ENCODE measurements at places on chromosomes 13 and 19.

GRCh38 chr13:41608111-41608838 is 150.9 kb downstream of the RGCC start:
- no peak for DNase-seq

GRCh38 chr13:110767476-110767875 is 54.0 kb downstream of the ING1 start:
- DNase-seq, result no peak

DNA sequence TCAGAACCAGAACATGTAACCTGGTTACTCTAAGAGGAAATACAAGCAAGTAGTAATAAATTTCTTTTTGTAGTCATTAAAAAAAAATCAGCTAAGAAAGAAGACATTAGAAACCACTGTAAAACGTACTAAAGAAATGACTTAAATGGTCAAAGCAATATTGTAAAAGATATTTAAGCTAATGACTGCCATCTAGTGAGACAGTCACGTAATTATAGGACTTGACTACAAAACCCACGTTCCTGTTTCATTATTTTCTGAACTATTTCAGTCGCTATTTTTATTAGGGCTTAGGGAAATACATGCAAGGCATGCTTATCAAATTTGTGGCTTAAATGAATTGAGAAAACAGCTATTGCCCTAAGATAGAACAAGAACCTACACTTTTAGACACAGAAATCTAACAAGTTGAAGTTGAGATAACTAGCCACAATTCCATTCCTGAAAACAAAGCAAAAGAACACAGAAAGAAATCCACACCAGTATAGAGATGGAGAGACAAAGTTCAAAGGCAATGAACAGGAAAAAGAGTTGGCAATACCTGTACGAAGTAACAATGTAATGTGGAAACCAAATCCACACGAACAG is 17.9 kb downstream of the ALG5 start:
- DNase-seq, result no peak

DNA sequence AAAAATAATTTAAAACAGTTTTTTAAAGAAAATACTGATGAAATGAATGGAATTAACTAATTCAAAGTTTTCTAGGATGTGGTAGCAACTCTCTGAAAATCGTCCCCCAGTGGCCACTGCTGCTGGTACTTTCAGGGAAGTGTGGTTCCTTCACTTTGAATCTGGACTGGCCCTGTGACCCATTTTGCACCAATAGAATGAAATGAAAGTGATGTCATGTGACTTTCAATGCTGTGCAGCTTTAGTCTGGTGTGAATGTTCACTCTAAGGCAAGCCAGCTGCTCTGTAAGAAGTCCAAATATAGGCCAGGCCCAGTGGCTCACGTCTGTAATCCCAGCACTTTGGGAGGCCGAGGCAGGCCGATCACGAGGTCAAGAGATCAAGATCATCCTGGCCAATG is 26.4 kb upstream of the HNRNPA1L2 start:
- DNase-seq, result no peak

DNA sequence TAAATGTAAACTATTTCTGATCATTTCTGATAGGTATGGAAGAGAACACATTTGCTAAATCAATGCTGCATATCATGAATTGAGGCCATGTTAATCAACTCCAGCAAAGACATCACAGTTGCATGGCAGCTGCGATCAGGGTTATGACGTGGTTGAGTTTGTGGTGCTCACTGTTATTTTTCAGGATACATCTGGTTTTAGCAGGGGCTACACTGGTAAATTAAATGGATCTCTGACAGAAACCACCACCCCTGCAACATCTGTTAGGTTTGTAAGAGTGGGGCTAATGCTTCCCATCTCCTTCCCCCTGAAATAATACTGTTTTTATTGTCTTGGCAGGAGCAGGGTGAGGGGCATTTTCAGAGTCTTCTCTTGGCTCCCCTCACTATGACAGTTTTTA is 444.4 kb upstream of the ZNF507 start:
- DNase-seq, result no peak

DNA sequence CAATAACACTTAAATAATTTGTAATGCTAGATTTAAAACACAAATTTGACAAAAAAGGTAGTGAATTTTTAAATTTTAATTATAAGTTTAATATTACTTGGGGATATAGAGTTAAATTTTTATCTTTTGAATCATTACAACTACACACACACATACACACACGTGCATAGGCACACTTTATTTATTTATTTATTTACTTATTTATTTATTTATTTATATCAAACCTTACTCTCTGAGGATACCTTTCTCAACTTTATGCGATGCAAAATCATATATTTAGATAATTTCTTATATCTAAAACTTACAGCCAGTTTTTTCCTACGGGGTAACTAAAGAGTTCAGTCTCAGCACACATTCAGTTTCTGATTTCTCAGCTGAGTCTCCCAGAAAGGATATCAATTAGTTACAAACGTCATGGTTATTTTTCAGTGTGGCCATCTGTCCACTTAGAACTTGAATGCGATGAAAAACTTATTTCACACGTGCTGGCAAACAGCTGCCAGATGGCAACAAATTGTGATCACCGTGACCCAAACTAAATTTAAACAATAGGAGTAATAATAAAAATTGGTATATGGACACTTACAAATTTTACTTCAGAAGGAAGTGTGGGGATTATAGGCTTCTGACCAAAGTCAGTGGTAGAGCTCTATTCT is 683.1 kb upstream of the PRR20A start:
- DNase-seq, result no peak

- no peak for DNase-seq
Measured at GRCh38 chr13:109879338-109879737, 93.0 kb upstream of the IRS2 start.

DNA sequence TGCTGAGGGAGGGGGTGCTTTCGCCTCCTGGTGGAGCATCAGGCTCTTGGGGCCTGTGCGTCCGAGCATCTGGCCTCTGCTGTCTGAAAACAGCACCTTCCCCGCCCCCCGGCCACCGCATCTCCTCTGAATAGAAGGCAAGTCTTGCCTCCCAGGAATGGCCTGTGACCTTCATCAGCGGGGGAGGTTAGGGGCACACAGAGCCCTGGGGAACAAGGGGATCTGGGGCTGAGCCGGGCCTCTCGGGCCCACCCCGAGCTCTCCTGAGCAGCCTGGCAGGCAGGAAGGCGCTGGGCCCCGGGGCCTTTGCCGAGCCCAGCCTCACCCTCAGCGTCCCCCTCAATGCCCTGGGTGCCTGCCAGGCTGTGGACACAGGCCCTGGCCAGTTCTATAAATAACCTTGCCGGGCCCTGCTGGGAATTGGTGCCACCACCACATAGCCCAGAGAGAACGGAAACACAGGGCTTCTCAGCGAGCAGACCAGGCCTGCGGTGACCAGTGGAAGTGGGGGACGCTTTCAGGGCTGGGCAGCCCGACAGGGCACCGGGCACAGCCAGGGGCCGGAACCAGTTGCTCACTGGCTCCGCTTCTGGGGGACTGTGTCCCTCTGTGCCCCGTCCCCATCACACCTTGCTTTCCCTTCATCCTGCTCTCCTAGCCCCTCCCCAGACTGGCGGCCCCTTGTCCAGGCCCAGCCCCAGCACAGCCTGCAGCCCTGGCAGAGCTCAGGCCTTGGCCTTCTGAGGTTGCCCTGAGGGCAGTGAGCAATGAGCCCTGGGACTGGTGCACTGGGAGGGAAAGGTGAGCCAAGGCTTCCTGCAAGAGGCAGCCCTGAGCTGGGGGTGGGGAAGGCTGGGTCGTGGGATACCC is 9.5 kb downstream of the STK11 start:
- no peak for DNase-seq

GRCh38 chr19:31154021-31154420 is 195.2 kb downstream of the TSHZ3 start:
- no peak for DNase-seq

DNA sequence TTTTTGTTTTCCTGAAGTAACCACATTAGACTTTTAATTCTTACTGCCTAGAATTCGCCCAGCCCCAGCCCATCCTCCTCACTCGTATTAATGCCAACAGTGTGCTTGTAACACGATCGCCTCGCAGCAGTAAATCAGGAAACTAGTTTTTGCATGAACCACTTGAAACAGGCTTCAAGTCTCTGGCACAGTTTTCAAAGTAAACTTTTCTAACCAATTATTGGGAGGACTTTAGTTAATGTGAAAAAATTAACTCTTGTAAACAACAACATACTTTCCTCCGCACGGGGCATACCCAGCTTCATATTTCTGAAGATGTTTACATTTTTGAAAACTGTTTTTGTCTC is 39.2 kb downstream of the TNFRSF19 start:
- no peak for DNase-seq

DNA sequence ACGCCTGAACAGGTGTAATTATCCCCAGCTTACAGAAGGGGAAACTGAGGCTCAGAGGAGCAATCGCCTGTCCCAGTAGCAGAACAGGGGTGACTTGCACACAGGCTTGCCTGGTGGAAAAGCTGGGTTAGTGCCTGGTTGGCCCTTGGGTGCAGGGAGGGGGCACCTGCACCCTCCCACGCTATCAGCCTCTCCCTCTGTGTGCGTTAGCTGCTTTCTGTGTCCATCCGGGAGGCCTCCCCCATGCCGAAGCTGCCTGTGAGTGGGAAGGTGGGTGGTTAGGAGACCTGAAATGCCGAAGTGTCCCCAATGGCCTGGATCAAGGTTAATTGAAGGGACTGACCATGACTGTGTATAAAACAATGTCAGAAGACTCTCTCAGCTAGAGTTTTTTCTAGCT is 295.0 kb downstream of the ZNF536 start:
- no peak for DNase-seq

DNA sequence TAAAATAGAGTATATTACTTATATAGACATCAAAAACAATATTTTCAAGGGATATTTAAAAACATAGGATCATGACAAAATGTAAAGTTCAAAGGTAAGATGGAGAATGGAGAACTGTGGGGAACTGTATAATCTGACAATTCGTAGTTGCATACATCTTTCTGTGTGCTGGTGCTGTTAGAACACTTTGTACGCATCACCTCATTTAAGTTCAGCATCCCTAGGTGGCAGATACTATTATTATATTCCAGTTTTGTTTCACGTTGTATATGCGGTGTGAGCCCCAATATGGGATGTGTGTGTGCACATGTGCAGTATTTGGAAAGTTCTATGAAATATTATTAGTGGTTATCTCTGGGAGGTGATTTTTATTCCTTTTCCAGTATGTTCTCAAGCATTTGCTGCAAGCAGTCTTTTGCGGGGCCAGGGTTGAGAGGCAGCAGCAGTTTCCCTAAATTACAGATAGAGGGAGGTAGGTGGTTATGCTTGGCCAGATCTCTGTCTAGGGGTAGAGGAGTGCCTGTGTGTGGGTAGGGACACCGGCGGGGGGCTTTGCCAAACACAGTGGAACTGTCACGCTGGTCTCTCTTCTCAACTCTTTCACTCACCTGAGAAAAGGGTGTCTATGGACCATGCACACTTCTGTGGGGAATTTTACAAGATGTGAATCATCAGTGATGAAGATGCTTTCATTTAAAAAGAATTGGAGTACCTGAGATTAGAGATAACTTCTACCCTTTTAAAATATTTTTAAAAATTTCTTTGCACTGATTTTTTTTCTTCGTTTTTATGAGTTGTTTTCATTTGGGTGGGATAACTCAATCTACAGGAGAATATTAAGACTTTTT is 55.6 kb upstream of the ALOX5AP start:
- DNase-seq, result no peak

GRCh38 chr13:62997038-62997599 is 1581.5 kb upstream of the PCDH20 start:
- no peak for DNase-seq

GRCh38 chr19:13228561-13228960 is 78.3 kb downstream of the IER2 start:
- no peak for DNase-seq

DNA sequence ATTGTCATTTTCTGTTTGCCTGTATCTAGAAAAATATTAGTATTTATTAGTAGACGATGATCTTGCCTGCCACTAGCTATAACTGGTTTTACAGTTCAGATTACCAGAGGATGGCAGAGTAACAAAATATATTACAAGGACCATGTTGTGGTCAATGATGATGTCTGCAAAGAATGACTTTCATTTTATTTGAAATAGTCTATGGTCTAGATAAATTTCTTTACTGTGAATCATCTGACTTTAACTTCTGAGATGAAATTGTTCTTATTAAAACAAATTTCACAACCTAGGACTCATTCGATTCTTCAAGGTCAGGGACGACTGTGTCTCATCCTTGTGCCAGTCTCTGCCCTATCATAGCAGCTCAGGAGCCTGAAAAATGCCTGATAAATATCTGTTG is 637.8 kb upstream of the KLF12 start:
- no peak for DNase-seq

GRCh38 chr13:51066091-51066831 is 44.8 kb downstream of the C13orf42 start:
- DNase-seq, result no peak

GRCh38 chr19:45090034-45090433 is 2.9 kb upstream of the PPP1R37 start:
- no peak for DNase-seq

- DNase-seq, result no peak
Measured at GRCh38 chr19:31314849-31315629, 34.2 kb downstream of the TSHZ3 start.

- DNase-seq, result no peak
Measured at GRCh38 chr13:34570698-34571353, 371.2 kb upstream of the NBEA start.

DNA sequence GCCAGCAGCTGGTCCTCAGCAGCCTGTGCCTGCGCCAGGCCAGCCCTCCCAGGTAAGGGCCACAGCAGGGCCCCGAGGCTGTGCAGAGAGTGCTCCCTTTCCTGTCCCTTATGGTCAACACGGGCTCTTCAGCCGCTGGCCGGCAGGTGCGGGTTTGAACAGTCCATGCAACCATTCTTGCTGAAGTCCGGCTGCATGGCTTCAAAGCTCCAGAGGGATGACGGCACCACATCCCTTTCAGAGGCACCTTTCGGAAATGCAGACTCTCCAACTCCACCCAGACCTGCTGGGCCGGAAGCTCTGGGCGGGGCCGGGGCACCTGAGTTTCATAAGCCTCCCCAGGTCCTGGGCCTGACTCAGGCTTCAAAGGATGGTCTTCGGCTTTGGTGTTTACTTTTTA is 81.3 kb downstream of the SPACA7 start:
- no peak for DNase-seq

GRCh38 chr13:44429311-44429710 is 55.7 kb downstream of the SERP2 start:
- no peak for DNase-seq

GRCh38 chr13:114059946-114060860 is 72.2 kb downstream of the RASA3 start:
- no peak for DNase-seq

- DNase-seq, result no peak
Measured at GRCh38 chr13:78468621-78469020, 134.7 kb downstream of the POU4F1 start.

DNA sequence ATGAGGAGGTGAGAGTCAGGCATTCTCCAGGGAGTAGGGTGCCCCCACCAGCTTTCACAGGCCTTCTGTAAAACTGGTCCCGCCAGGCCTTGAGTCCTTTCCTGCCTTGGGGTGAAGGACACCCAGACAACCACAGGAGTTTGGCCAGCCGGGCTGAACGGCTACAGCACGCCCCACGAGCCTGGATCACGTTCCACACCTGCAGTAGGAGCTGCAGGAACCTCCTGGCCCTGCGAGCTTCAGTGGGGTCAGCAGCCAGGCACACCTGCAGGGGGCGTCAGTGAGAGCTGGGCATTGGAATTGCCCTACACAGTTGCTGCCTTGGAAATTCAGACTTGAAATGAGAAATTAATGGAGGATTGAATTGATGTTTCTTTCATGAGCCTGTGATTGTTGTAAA is 45.7 kb downstream of the COL4A2 start:
- no peak for DNase-seq

Data from activated CD4-positive, CD25-positive, alpha-beta regulatory T cell (primary cell).